ENCODE measurements at places on chromosomes 16 and 17.

GRCh38 chr16:72751076-72751475, 296.9 kb downstream of the ZFHX3 start:
- DNase-seq: no peak

DNA sequence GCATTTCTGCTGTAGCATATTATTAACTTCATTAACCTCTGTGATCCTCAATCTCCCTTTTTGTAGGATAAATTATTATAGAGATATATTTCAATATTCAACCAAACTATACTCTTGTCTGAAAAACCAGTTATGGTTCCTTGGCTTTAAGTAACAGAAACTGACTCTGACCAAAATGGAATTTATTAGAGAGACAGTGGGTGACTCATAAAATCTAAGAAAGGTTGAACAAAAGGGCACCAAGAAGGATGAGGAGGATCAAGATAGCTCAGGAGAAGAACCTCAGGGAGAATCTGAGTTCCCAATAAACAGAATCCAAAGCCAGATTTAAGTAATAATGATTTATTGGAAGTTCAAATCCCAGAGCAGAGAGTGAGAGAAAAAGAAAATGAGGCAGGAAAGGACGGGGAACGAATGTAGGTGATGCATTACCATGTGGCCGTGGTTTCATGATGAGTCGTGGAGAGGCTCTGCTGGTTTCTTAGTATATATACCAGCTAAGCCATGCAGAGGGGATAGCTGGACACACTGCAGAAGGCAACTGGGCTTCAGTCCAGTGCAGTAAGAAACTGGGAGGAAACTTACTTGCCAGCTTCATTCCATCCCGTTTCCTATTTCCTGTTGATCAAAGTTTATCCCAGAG, 151.5 kb upstream of the GOT2 start:
- no peak for DNase-seq

DNA sequence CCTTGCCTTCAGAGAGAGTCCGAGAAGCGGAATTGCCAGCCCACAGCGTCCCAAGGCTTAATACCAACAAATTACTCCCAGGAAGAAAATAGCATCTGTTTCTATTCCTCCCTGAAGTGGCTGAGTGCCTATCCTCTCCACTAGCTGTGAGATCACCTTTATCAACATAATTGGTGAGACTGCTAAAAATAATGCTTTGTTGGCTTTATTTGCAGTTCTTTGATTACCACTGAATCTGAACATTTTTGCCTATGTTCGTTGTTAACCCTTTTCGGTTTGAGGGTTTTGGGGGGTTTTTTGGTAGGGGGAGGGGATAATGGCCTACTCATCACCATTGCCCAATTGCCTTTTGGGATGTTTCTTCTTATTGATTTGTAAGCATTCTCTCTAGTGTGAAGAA, 31.0 kb downstream of the MMP15 start:
- DNase-seq: no peak

GRCh38 chr17:2693561-2694380, 17.8 kb downstream of the CLUH start:
- no peak for DNase-seq

DNA sequence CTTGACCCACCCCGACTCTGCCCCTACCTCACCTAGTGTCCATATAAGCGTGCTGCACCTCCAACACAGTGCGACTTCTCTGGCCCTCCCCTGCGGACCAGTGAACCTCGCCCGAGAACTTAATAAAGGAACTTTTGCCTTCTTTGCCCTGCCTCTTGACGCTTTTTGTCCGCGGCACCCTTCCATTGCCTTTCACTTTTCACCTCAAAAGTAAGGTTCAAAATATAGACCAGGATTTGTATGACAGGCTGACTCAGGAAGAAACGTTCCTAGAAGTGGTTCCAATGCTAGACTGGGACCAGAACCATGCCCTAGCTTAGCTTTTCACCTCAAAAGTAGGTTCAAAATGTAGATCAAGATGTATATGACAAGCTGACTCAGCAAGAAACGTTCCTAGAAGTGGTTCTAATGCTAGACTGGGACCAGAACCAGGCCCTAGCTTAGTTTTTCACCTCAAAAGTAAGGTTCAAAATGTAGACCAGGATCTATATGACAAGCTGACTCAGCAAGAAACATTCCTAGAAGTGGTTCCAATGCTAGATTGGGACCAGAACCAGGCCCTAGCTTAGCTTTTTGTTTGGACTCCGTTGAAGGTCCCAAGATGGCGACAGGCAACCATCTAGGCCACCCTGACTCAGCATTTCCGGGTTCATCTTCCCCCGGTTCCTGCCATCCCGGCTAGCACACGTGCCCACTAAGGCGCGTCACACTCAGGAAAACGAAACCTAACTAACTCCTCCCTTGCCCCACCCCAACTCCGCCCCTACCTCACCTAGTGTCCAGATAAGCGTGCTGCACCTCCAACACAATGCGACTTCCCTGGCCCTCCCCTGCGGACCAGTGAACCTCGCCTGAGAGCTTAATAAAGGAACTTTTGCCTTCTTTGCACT, 51.0 kb upstream of the TMEM97 start:
- DNase-seq: no peak

- no peak for DNase-seq
These were observed 78.4 kb downstream of the SOX9 start for GRCh38 chr17:72199256-72199655.

- no peak for DNase-seq
These were observed 9.0 kb downstream of the ADGRG1 start for GRCh38 chr16:57637424-57637823.

DNA sequence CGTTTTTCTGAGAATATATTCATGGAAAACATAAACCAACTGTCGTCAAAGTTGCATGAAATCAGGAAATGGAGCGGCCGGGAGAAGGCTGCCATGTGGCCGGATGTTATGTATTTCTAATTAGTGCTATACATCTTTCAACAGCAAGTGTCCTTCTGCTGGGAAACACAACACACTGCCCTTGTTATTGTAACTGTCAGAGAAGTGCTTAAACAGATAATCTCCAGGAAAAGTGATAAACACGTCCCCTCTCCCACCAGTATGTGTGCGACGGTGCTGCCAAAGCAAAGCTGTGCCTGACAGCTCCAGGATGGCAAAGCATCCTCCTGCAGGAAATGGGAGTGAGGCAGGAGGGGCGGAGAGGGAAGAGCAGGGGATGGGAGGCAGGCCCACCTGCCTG, 111.8 kb downstream of the SMG6 start:
- DNase-seq: no peak

DNA sequence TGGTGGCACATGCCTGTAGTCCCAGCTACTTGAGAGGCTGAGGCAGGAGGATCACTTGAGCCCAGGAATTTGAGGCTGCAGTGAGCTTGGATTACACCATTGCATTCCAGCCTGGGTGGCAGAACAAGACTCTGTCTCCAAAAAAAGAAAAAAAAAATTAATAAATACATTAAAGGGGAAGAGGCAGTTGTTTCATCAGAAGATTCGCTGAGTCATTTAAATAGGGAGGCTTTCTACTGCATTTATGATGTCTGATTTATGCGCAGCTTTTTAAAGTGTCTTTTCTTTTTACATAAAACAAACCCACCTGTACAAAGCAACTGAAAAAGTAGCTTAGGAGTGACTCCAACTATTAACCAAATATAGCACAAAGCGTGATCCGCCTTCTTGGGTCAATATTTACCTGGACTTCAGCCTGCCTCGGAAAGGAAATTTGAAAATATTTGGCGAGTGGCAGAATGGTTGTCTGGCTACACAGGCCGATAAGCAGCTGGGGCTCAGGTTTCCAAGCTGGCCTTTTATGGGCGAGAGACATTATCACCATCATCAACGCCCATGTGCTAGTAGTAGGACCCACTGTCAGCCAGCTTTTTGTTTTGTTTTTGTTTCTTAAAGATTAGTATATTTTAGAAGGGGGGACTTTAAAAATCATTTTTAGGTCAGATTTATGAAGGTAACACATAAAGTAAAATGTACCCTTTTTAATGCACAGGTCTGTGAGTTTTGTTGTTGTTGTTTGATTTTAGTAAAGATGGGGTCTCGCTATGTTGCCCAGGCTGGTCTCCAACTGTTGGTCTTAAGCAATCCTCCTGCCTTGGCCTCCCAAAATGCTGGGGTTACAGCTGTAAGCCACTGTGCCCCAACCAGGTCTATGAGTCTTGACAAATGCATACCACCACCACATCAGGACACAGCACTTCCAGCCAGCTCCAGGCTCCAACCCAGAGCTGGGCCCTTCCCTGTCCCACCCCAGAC, 42.5 kb upstream of the RASD1 start:
- DNase-seq: no peak

GRCh38 chr17:38789185-38789584, 10.2 kb downstream of the PIP4K2B start:
- DNase-seq: no peak

GRCh38 chr16:21656795-21657768, 4.7 kb upstream of the IGSF6 start:
- DNase-seq: no peak

- no peak for DNase-seq
These were observed 152.7 kb downstream of the RAB11FIP4 start for GRCh38 chr17:31544186-31544585.

GRCh38 chr17:74542166-74542565, 3.7 kb downstream of the CD300C start:
- DNase-seq: no peak

DNA sequence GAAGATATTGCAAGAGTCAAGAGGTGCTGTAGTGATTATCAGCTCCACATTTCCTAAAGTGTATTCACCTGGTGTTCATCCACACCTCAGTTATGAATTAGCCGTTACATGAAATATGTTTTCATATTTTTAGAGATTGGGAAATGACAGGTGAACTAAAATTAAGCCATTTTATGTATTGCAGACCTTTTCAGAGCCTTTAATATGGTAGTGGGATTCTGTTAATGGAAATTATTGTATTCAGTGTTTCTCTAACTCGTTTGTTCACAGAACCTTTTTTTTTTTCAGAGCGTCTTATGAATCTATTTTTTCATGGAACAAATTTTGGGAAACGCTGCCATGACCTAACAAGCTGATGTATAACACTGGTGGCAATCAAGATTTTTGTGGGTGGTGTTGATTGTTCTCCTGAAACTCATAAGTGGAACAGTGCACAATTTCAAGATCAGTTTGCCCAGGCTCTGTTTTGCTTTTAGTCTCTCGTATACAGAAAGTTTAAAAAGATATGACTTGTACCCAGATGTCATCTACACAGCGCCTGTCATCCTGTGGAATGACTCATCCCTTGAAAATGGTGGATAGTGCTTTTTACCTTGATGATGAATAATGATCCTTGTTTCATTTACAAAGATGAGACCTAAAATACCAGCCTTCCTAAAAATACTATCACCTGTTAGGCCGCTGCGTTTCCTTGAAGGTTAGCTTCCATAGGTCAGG, 88.8 kb downstream of the ARHGAP44 start:
- DNase-seq: no peak

- DNase-seq: no peak
These were observed 948 bp downstream of the UTP18 start for GRCh38 chr17:51261024-51261963.

GRCh38 chr17:45818699-45819098, 26.0 kb upstream of the SPPL2C start:
- no peak for DNase-seq

- no peak for DNase-seq
These were observed 314.7 kb downstream of the CDH8 start for GRCh38 chr16:61721544-61721943.

- no peak for DNase-seq
These were observed 43.7 kb upstream of the TNRC6A start for GRCh38 chr16:24685539-24686432.

- no peak for DNase-seq
These were observed 942.1 kb downstream of the KCNJ2 start for GRCh38 chr17:71111460-71111859.

DNA sequence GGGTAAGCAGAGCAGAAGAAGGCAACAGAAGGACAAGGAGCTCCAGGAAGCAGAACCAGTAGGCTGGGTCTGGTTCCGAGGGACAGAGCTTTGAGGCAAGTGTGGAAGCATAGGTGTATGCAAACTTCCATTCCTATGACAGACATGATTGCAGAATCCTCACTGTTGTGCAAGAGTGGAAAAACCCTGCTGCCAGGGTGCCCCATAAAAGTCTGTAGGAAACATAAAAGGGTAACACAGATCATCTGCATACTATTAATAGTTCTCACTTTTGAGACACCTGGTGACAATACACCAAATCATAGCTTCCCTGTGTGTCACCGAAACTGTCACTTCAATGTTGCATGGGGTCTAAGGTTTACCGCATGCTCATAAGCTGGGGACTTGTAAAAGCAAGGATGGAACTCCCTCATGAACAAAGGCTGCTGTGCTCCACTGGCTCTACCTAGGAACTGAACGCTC, 39.7 kb downstream of the ARHGAP17 start:
- DNase-seq: no peak

DNA sequence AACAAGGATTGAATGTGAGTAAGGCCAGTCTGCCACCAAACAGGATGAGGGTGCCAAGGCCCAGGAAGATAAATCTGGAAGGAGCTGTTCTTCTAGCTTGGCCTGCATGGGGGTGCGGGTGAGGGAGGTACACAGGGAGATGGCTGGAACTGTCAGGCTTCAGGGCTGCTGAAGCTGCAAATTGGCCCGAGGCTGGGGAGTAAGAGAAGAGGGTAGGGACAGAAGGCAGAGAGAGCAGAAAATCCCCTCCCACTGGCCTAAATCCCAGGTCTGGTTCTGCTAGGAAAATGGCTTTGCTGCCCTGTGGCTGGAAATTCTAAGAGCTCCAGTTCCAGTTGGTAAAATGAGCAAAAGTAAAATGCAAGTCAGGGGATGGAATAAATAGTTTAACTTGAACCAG, 87.9 kb downstream of the CCDC182 start:
- DNase-seq: no peak

DNA sequence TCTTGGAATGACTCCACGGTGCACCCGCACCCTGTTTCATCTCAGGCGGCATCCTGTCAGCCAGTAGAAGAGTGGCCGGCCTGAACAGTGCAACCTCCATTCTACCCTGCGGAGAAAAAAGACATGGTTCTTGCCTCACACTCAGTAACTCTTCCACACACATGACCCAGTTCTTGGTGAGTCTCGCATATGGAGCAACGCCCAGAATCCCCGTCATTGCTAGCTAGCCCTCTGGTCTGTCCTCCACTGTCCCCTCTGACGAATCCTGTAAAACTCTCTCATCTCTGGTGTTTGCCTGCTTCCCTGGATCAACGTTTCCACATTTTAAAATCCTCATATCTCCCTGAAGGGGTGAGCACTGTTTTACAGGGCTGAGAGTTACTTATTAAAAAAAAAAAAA, 4.2 kb upstream of the RDM1 start:
- no peak for DNase-seq

- DNase-seq: no peak
These were observed 196.8 kb downstream of the CBLN1 start for GRCh38 chr16:49084628-49085390.

DNA sequence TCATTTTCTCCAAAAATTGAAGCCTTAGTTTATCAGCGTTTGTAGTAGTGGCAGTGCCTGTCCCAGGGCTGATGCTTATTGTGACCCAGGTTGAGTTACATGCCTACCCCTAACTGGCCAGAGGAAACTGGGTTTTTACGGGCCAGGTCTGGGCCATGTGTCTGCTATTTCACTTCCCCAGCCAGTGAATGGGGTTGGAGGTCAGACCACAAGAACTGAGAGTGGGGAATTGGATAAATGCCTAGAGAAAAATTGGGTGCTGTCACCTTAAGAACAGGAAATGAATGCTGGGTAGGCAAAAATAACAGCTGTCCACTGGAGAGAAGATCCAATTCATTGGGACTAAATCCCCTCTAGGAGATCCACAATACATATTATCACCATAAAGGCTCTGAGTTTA, 5.2 kb downstream of the ADPRM start:
- no peak for DNase-seq

GRCh38 chr16:17476414-17477259, 5.9 kb upstream of the XYLT1 start:
- no peak for DNase-seq

Measured in T-helper 2 cell (primary cell).